T1000 (cell line): ENCODE measurements at places on chromosomes 3 and 15.

- DNase-seq: no peak
These were observed 12.6 kb upstream of the SHISA5 start for GRCh38 chr3:48516571-48516970.

GRCh38 chr3:145313751-145314150, 847.2 kb downstream of the PLOD2 start:
- DNase-seq: no peak

DNA sequence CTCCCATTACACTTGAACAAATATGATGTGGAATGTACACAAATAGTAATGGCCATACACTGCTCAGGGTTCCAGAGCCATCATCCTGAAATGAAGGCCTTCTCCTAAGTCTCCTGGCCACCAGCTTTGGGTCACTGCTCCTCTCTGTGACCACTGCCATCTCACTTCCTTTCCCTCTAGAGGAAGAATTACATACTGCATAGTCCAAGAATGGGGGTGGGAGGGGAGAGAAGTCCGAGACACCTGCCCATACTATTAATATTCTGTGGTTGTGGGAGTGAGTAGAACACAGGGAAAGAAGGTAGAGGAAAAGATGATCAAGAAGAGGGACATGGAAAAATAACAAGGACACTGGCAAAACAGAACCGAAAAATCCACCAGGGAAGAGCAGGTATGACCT, 20.6 kb downstream of the ETV5 start:
- no peak for DNase-seq

- no peak for DNase-seq
These were observed 75.8 kb upstream of the WDR72 start for GRCh38 chr15:53835309-53835708.

DNA sequence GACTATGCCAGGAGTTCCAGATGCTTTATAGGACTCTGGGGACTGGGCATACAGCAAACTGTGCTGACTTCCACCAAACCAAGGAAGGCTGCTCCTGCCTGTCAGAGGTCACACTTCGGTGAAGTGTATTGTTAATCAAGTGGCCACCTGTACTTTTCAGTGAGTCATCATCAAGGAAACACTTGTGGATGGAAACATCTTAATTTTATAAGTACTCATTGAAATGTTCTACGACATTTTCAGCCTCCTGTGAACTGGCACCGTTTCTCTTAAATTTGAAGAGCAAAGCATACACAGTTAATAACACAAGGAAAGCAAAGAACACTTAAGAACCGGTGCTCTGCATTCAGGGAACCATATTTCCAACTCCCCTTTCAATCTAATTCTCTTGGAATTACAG, 801.7 kb upstream of the DPPA4 start:
- no peak for DNase-seq

DNA sequence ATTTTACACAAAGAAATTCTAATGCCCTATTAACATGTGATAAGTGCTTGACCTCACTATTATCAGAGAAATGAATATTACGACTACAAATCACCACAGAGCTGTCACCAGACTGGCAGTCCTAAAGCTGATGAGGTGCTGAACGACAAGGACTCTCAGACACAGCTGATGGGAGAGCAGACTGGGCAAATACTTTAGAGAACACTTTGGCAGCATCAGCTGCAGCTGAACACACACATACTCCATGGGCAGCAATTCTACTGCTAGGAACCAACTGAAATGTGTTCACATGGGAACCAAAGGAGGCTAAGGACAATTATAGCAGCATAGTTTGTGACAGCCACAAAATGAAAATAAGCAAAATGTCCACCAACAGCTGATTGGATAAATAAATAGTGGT, 45.5 kb downstream of the SUSD5 start:
- DNase-seq: no peak

- no peak for DNase-seq
These were observed 428.0 kb downstream of the ROBO1 start for GRCh38 chr3:79339846-79340245.

GRCh38 chr15:86969364-86969763, 889.7 kb downstream of the AGBL1 start:
- no peak for DNase-seq

DNA sequence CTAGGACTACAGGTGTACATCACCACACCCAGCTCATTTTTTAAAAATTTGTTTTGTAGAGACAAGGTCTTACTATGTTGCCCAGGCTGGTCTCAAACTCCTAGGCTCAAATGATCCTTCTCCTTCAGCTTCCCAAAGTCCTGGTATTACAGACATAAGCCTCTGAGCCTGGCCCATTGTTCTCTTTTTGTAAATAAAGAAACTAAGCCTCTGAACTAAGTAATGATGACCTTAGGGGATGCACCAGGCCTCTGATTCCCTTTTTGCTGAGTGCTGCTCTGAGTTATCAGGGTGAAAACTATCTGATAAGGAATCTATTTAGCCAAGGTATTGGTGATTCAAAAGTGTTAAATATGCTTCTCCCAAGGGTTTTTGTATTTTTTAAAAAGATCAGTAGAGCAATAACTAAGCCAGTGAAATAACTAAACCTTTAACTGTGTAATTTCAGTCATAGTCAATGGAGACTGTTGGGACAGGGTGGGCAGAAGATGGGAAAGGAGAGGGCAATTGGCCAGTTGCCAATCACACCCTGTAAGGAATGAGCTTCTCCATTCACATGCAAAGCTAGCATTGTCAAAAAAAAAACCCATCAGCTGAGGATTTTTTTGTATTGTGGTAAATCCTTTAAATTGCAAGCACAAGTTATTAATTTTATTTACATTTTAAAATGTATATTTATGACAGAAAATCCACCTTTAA, 194.8 kb upstream of the PFN2 start:
- no peak for DNase-seq

- no peak for DNase-seq
These were observed 117.6 kb downstream of the PDE8A start for GRCh38 chr15:85099195-85099803.

DNA sequence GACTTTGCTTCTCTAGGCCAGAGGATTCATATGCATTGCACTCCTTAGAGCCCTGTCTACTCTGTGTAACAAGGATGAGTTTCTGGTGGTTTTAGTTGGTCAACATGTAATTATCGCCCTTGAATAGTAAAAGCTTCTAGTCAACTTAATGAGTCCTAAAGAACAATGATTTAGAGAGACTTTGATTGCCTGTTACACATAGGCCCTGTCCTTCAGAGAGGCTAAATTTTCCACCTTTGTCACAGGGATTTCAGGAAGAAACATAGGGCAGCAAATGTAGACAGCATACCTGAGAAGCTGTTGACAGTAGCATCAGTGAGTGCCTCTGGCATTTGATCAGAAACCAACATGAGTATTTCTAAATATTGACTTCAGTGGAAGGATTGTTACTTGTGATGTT, 7.1 kb downstream of the BTLA start:
- no peak for DNase-seq

- DNase-seq: no peak
These were observed 842.4 kb downstream of the TBL1XR1 start for GRCh38 chr3:176354843-176355242.

DNA sequence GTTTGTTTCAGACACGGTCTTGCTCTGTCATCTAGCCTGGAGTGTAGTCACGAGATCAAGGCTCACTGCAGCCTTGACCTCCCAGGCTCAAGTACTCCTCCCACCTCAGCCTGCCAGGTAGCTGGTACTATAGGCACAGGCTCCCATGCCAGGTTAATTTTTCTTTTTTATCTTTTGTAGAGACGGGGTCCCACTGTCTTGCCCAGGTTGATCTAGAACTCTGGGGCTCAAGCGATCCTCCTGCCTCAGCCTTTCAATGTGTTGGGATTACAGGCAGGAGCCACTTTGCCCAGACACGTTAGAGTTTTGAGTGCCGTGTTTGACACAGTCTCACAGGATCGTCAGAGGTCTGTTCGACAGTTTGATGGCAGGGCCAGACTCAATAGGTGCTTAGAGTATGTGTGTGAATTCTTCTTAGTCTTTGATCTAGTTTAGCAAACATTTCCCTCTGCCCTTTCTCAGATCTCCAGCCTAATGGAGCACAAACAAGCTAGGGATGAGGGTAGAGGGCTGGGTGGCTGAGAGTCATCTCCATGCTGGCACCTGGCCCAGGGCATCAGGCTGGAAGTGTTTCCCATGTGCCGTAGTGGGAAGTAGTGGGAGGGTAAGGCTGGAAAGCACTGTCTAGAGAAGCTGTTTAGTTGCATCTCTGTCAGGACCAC, 66.1 kb upstream of the DLG1 start:
- no peak for DNase-seq

- DNase-seq: no peak
These were observed at the start of gene SLC15A2 for GRCh38 chr3:121894301-121894990. Gene SLC15A2 (plus strand): TSS chr3:121894401. CDS start chr3:121894477, 76 bp downstream.

DNA sequence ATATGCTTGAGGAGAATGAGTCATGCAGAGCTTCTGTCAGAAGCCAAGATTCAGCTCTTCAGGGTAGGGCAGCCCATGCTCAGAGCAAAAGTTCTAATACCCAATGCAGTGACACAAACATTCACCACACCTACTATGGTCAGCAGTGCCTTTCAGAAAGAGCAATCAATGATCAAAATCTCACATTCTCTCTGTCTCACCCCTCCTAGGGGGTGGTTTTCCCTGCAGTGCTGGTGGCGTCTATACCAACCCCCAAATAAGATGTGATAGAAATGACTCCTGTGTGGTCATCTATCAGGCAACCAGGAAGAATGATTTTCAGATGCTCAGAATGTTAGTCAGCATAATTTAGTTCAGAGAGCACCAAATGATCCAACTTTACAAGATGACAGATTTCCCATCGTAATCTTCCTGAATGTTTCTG, 385.3 kb downstream of the NTRK3 start:
- no peak for DNase-seq

- no peak for DNase-seq
These were observed 18.1 kb downstream of the MYO1E start for GRCh38 chr15:59354417-59355031.

DNA sequence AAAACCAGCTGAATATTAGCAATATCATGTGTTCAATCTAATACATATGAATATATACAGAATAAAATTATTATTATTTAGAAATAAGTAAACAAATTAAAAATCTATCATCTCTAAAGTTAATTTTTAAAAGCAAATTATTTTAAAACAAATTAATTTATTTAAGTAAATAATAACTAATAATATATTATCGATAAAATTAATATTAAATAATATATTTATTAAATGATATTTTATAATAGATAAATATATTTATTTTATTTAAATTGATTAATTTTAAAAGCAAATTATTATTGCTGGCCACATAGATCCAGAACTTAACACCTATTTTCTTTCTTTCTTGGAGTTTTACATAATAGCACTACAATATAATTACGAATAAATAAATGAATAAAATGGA, 22.2 kb downstream of the RTP3 start:
- no peak for DNase-seq

DNA sequence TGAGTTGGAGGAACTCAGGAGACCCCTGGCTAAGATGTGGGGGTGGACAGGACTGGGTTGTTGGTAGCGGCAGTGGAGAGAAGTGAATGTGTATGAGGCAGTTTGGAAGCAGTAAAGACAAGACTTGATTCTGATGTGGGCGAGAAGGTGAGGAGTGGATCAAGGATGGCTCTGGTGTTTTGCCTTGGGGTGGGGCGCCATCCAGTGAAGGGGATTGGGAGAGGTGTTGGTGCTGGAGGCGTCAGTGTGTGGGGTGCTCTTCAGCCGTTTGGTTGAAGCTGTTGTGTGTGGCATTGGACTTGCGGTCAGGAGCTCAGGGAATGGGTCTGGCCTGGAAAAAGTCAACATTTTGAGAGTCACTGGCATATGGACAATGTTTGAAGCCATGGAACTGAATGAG, 13.3 kb downstream of the FAN1 start:
- no peak for DNase-seq

- DNase-seq: no peak
These were observed 45.8 kb downstream of the PARP15 start for GRCh38 chr3:122623031-122623829.

DNA sequence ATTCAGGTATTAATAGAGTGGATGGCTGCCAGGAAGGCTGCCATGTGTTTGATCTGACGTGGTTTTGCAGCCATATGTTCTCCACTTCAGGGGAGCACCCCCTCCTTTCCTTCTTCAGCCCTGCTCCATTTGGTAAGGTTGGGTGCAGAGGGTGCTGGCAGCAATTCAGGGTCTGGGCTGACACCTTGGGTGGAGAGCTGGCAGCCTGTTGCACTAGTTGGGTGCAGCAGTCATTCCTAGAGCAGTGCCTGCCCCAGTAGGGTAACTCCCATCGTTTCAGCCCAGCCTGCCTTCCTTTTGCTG, 1.5 kb downstream of the TYRO3 start:
- DNase-seq: no peak

DNA sequence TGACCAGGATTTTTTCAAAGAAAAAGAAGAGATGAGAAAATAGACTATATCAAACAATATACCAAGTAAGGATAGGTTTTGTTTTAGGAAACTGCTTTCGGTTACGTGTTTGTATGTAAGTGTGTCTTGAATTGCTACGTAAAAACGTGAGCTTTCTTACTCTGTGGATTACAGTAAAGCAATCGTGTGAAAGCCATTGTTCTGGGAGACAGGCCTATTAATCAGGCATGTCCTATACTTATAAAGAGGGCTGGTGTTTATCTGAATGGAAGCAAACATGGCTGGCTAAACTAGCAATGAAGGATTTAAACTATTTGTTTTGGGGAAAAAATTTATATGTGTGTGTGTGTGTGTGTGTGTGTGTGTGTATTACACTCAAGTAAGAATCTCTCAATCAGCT, 2.6 kb downstream of the EHHADH start:
- DNase-seq: no peak

- no peak for DNase-seq
These were observed 88.3 kb upstream of the FRMD4B start for GRCh38 chr3:69474186-69474585.

DNA sequence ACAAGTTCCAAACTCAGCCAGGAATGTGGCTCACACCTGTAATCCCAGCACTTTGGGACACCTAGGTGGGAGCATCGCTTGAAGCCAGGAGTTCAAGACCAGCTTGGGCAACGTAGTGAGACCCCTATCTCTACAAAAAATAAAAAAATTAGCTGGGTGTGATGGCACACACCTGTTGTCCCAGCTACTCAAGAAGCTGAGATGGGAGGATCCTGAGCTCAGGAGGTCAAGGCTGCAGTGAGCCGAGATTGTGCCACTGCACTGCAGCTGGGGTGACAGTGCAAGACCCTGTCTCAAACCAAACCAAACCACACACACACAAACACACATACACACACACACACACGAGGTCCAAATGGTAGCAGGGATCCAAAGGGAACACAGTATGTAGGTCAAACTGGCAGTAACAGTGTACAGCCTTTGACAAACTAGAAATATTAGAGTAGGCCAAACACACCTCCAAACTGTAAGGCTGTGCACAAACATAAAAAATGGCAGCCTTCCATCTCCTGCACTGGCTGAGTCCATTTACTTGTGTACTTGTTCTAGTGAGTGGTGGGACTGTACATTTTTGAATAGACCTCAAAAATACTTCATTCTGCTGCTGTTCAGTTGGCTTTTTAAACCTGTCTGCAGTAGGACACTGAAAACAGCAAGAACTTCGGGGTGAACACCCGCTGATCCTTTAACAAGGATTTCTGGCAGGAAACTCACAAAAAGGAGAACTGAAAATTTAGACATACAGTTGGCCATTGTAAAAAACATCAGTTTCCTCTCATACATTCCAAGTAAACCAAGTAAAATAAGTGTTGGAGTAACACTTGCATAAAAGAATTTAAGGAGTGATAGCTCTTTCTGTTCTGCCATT, 33.6 kb downstream of the INTS14 start:
- DNase-seq: no peak
